ENCODE measurements at places on chromosomes 3 and 15.

DNA sequence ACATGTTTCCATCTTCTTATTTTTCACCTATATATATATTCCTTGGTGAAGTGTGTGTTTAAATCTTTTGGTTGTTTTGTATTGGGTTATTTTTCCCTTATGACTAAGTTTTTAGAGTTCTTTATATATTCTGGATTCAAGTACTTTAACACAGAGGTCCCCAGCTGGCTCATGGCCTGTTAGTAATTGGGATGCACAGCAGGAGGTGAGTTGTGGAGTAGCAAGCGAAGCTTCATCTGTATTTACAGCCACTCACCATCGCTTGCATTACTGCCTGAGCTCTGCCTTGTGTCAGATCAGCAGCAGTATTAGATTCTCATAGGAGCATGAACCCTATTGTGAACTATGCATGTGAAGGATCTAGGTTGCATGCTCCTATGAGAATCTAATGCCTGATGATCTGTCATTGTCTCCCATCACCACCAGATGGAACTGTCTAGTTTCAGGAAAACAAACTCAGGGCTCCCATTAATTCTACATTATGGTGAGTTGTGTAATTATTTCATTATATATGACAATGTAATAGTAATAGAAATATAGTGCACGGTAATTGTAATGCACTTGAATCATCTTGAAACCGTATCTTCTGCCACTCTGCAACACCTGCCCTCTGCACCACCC, 151.6 kb downstream of the RSRC1 start:
- no peak for DNase-seq

- peak; percentile 14 for DNase-seq
These were observed at the start of gene PRTG for GRCh38 chr15:55742927-55743728. Gene PRTG (minus strand): TSS chr15:55743152. CDS start chr15:55742931, 221 bp downstream.

DNA sequence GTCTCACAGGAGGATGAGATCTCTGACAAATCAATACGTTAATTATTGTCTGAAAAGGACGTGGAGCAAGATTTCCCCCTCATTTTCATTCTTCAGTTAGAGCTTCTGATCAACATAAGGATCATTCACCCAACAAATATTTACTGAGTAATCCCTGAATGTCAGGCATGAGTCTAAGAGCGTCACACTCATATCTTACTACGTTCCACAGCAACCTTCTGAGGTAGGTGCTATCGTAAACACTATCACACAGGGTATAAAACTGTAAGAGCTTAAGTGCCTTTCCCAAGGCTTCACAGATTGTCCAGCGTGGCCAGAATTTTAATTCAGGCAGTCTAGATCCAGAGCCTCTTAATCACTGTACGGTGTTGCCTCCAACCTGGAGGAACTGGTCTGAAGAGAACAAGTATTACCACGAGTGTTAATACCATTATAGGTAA, 10.6 kb upstream of the TM4SF1 start:
- DNase-seq = no peak

GRCh38 chr3:106836906-106837305, 540.3 kb upstream of the CCDC54 start:
- no peak for DNase-seq

DNA sequence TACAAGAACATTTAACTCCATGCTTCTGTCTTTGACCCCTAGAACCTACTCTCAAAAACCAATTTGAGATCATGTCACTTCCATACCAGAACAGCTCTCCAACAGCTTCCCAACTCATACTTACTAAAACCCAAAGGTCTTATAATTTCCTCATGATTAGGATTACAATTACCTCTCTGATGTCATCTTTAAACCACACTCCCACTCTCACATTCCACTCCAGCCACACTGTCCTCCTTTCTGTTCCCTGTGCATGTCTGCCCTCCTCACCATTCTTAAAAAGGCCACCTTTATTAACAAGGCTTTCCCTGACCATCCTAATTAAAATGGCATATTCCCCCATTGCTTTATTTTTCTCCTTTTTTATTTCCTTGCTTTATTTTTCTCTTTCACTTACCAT, 18.9 kb downstream of the PHC3 start:
- DNase-seq = no peak

DNA sequence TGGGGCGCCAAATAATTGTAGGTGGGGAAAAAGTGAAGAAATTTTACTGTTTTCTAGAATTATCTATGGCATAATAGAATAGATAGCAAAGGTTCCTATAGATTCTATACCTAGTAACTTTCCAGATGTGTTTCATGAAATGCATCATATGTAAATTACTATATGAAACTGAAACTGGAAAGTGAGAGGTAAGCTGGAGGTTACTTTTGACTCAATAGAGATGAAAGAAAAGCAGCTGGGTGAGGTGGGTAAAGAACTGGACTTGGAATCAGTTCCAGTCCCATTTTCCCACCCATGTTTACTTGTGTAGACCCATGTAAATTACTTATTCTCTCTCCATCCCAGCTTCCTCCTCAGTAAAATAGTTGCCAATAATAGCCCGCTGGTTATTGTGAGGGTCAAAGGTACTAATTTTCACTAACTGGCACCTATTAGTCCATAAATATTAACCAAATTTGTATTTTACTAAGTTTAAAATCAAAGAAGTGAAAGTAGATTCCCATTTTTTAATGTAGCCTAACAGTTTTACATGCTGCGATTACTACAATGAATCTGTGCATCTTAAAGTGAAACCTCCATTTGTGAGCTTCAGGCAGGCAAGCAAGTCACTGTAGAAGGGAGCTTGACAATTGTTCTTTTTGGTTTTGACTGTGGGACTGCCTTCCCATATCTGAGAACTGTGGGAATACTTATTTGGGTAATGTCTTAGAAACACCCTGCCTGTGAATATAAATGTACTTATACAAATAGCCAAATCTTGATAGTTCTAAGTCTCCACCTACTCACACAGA, 312.1 kb downstream of the SLC9A9 start:
- DNase-seq = no peak
